ENCODE measurements at places on chromosomes 6 and 20. TPM values are rescaled to one million over a fixed set of nuclear protein-coding genes. Genes with fewer than 3 reads are reported as not detected.

- no peak overlapping the region for H3K27ac ChIP-seq
- no peak overlapping the region for H3K4me3 ChIP-seq
- H3K4me1 ChIP-seq = no peaks in the 10 kb centered on the region
- DNase-seq = no peak
- H3K27me3 ChIP-seq = no peaks in the 10 kb centered on the region
- H3K36me3 ChIP-seq = no peaks in the 10 kb centered on the region
These were observed 119.5 kb downstream of the PHACTR3 start for GRCh38 chr20:59723607-59724456.

The GTSF1L gene
- not detected for total RNA-seq

The FAXC gene
- not detected for total RNA-seq

The SLC25A27 gene
- not detected for total RNA-seq

The MAS1 gene
- total RNA-seq = not detected

DNA sequence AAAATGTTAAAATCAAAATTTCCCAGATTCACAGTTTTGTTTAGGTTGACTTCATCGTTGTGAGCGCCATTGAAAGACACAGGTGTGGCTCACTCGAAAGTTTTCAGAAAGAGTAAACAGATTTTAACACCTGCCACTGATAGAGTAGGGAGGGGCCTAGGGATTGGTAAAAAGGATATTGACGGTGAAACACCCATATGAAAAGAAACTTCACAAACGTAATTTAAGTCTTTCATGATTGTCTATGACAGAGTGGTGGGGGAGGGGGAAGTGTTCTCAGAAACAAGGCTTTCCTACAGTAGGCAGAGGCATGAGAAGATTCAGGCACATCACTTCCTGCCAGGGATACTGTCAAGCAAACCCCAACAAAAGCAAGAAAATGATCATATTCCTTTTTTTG lies 101.4 kb downstream of the PERP start:
- H3K27me3 ChIP-seq = peaks cover 2% of the 10 kb centered on the region
- H3K4me3 ChIP-seq = no peak overlapping the region
- H3K27ac ChIP-seq = no peak overlapping the region

- H3K27ac ChIP-seq = peak overlapping the region; percentile 27
- H3K27me3 ChIP-seq = no peaks in the 10 kb centered on the region
- DNase-seq = no peak
- H3K36me3 ChIP-seq = peaks cover 59% of the 10 kb centered on the region
- H3K4me3 ChIP-seq = no peak overlapping the region
- H3K4me1 ChIP-seq = peaks cover 11% of the 10 kb centered on the region
These were observed 15.6 kb downstream of the ADA start for GRCh38 chr20:44635877-44636276.

DNA sequence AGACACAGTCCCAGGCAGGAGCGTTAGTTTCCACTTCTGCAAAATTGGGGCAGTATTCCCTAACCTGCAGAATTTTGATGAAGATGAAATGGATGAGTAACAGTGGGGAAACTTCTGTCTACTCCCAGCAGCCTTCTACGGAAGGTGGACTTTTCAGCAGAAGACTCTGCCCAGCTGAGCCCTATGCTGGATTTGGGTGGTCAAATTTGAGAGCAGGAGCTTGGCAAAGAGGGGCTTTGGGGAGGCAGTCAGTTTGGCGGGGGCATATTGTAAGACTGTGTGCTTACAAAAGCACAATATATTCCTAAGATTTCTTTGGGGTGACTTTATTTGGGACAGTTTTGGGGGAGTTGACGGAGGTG lies 5.4 kb upstream of the SDCBP2 start:
- H3K4me3 ChIP-seq = no peak overlapping the region
- DNase-seq = no peak
- peaks cover 24% of the 10 kb centered on the region for H3K36me3 ChIP-seq
- peaks cover 46% of the 10 kb centered on the region for H3K4me1 ChIP-seq
- H3K27me3 ChIP-seq = no peaks in the 10 kb centered on the region

- H3K4me3 ChIP-seq = no peak overlapping the region
- no peaks in the 10 kb centered on the region for H3K36me3 ChIP-seq
- H3K27ac ChIP-seq = no peak overlapping the region
- H3K4me1 ChIP-seq = no peaks in the 10 kb centered on the region
These were observed 16.3 kb downstream of the GATA5 start for GRCh38 chr20:62459488-62459887.

The RNASET2 gene
- 101 TPM for total RNA-seq

GRCh38 chr6:129393654-129394053 lies 316.3 kb downstream of the ARHGAP18 start:
- no peaks in the 10 kb centered on the region for H3K4me1 ChIP-seq
- peaks cover 9% of the 10 kb centered on the region for H3K27me3 ChIP-seq
- H3K36me3 ChIP-seq = no peaks in the 10 kb centered on the region
- H3K27ac ChIP-seq = no peak overlapping the region
- no peak for DNase-seq

- peaks cover 17% of the 10 kb centered on the region for H3K27me3 ChIP-seq
- no peak overlapping the region for H3K4me3 ChIP-seq
These were observed 59.5 kb downstream of the BMP6 start for GRCh38 chr6:7785243-7786035.

The SSTR4 gene
- not detected for total RNA-seq

GRCh38 chr6:2921520-2922115 lies 18.5 kb upstream of the SERPINB9 start:
- DNase-seq = no peak
- H3K27ac ChIP-seq = no peak overlapping the region
- H3K27me3 ChIP-seq = peaks cover 10% of the 10 kb centered on the region
- peaks cover 23% of the 10 kb centered on the region for H3K4me1 ChIP-seq
- no peaks in the 10 kb centered on the region for H3K36me3 ChIP-seq
- H3K4me3 ChIP-seq = no peak overlapping the region

The MUC22 gene
- not detected for total RNA-seq

DNA sequence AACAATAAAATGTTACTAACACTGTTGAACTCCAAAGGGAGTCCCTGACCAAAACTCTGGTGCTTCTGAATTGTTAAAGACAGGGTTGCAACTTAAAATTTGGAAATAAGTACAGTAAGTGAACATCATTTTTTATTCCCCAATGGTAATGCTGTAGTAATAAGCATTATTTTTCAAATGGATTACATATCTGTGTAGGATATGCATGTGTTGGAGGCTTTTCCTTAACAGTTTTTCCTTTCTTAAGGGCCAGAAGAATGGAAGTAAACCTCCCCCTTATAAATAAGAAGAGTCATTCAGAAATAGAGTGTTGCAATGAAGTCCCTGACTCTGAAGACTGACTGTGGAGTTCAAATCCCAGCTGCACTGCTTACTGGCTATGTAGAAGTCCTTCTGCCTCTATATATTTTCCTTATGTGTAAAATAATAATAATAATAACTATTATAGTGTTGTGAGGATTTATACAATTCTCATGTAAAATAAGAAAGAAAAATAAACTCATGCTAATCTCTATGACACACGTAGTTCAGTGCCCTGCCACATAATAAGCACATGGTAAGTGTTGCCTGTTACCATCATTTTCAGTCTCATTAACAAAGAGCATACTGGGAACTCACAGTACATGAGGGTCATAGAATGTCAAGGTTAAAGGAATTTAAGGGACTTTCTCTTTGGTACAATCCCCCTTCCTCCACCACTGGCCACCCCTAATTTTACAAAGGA lies 129.8 kb upstream of the SMLR1 start:
- peak overlapping the region; percentile 78 for H3K27ac ChIP-seq
- H3K36me3 ChIP-seq = peaks cover 21% of the 10 kb centered on the region
- H3K4me3 ChIP-seq = no peak overlapping the region
- no peaks in the 10 kb centered on the region for H3K27me3 ChIP-seq
- no peak for DNase-seq

- H3K27ac ChIP-seq = no peak overlapping the region
- no peaks in the 10 kb centered on the region for H3K4me1 ChIP-seq
- DNase-seq = no peak
- no peaks in the 10 kb centered on the region for H3K27me3 ChIP-seq
- H3K4me3 ChIP-seq = no peak overlapping the region
These were observed 283.9 kb downstream of the SMOC2 start for GRCh38 chr6:168724669-168725570.

DNA sequence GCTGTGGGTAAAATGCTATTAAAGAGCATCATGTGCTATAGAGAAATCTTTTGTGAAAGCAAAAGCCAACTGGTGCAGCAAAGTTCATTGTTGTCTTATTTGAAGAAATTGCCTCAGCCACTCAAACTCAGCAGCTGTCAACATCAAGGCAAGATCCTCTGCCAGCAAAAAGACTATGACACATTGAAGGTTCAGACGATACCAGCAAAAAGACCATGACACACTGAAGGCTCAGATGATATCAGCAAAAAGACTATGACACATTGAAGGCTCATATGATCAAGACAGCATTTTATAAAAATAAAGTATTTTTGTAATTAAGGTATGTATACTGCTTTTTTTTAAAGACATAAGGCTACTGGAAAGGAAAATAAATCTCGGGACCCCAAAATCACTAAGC lies 118.4 kb upstream of the RUNX2 start:
- no peak for DNase-seq
- peaks cover 21% of the 10 kb centered on the region for H3K36me3 ChIP-seq
- H3K4me1 ChIP-seq = peaks cover 15% of the 10 kb centered on the region
- no peak overlapping the region for H3K27ac ChIP-seq
- H3K4me3 ChIP-seq = no peak overlapping the region
- no peaks in the 10 kb centered on the region for H3K27me3 ChIP-seq

GRCh38 chr6:17967668-17968518 lies 19.5 kb downstream of the KIF13A start:
- DNase-seq = no peak
- H3K4me1 ChIP-seq = no peaks in the 10 kb centered on the region
- no peak overlapping the region for H3K4me3 ChIP-seq
- no peak overlapping the region for H3K27ac ChIP-seq

The SRC gene
- 2.6 TPM for total RNA-seq

The LST1 gene
- 36.8 TPM for total RNA-seq

- no peak for DNase-seq
- peaks cover 35% of the 10 kb centered on the region for H3K27me3 ChIP-seq
- no peak within 1 kb of the TSS for H3K4me3 ChIP-seq
- peaks cover 2% of the 10 kb centered on the region for H3K4me1 ChIP-seq
These were observed at the start of gene PRSS35 for GRCh38 chr6:83511901-83512681. TSS of gene PRSS35 (plus strand) at chr6:83512534. CDS start at chr6:83523442, 10,908 bp downstream.

The DLGAP4 gene
- total RNA-seq = 29.5 TPM

- peaks cover 2% of the 10 kb centered on the region for H3K4me1 ChIP-seq
- peaks cover 54% of the 10 kb centered on the region for H3K36me3 ChIP-seq
- H3K27me3 ChIP-seq = no peaks in the 10 kb centered on the region
- no peak overlapping the region for H3K4me3 ChIP-seq
These were observed 35.3 kb downstream of the TMEM181 start for GRCh38 chr6:158595223-158595622.

- H3K27me3 ChIP-seq = peaks cover 27% of the 10 kb centered on the region
- H3K4me1 ChIP-seq = no peaks in the 10 kb centered on the region
- DNase-seq = no peak
- H3K4me3 ChIP-seq = no peak overlapping the region
- H3K36me3 ChIP-seq = no peaks in the 10 kb centered on the region
These were observed 180.1 kb upstream of the PDE10A start for GRCh38 chr6:165843121-165843520.

The BHLHE23 gene
- not detected for total RNA-seq

- H3K36me3 ChIP-seq = no peaks in the 10 kb centered on the region
- no peaks in the 10 kb centered on the region for H3K4me1 ChIP-seq
- no peak within 1 kb of the TSS for H3K27ac ChIP-seq
- no peak within 1 kb of the TSS for H3K4me3 ChIP-seq
- H3K27me3 ChIP-seq = peaks cover 42% of the 10 kb centered on the region
These were observed at the start of gene HS3ST5 for GRCh38 chr6:114342826-114343781. TSS of gene HS3ST5 (minus strand) at chr6:114343023. CDS start at chr6:114062845, 280,178 bp downstream.

The DYNLT1 gene
- 102 TPM for total RNA-seq

- H3K4me3 ChIP-seq = no peak overlapping the region
- peaks cover 2% of the 10 kb centered on the region for H3K27me3 ChIP-seq
- no peak for DNase-seq
- H3K4me1 ChIP-seq = no peaks in the 10 kb centered on the region
- peaks cover 3% of the 10 kb centered on the region for H3K36me3 ChIP-seq
These were observed 129.5 kb upstream of the SULF2 start for GRCh38 chr20:47914792-47915191.

GRCh38 chr20:50898475-50898874 lies 32.8 kb downstream of the ADNP start:
- no peak for DNase-seq
- H3K27me3 ChIP-seq = no peaks in the 10 kb centered on the region
- H3K27ac ChIP-seq = no peak overlapping the region
- H3K4me1 ChIP-seq = peaks cover 11% of the 10 kb centered on the region
- H3K4me3 ChIP-seq = no peak overlapping the region
- peaks cover 51% of the 10 kb centered on the region for H3K36me3 ChIP-seq

The PYGB gene
- 28.7 TPM for total RNA-seq

- H3K36me3 ChIP-seq = no peaks in the 10 kb centered on the region
- peaks cover 8% of the 10 kb centered on the region for H3K4me1 ChIP-seq
- H3K27me3 ChIP-seq = peaks cover 7% of the 10 kb centered on the region
These were observed 88.3 kb downstream of the CEBPB start for GRCh38 chr20:50278684-50279531.

DNA sequence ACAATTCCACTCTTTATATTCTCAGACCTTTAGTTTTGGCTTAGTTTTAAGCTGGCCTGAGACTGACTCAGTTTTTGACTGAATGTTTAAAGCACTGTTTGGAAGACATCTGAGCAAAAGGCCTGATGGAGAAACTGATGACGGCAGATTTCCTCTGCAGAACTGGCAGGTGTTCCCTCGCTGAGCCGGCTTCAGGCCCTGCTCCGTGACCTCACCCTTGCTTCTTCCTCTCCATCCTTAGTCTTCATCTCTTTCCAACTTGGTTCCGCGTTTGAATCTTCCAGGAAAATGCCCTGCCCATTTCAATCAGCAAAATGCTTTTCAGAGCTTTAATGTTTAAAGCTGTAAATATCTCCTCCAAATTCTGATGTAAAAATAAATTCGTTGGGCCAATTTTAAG lies 6.6 kb downstream of the NKX2-4 start:
- peaks cover 44% of the 10 kb centered on the region for H3K36me3 ChIP-seq
- H3K4me3 ChIP-seq = no peak overlapping the region
- DNase-seq = no peak
- H3K4me1 ChIP-seq = peaks cover 29% of the 10 kb centered on the region
- H3K27ac ChIP-seq = no peak overlapping the region

- peaks cover 2% of the 10 kb centered on the region for H3K4me1 ChIP-seq
- peak overlapping the region; percentile 65 for H3K27ac ChIP-seq
- peak; percentile 45 for DNase-seq
- H3K27me3 ChIP-seq = no peaks in the 10 kb centered on the region
These were observed 60.3 kb downstream of the VTA1 start for GRCh38 chr6:142207265-142207877.

DNA sequence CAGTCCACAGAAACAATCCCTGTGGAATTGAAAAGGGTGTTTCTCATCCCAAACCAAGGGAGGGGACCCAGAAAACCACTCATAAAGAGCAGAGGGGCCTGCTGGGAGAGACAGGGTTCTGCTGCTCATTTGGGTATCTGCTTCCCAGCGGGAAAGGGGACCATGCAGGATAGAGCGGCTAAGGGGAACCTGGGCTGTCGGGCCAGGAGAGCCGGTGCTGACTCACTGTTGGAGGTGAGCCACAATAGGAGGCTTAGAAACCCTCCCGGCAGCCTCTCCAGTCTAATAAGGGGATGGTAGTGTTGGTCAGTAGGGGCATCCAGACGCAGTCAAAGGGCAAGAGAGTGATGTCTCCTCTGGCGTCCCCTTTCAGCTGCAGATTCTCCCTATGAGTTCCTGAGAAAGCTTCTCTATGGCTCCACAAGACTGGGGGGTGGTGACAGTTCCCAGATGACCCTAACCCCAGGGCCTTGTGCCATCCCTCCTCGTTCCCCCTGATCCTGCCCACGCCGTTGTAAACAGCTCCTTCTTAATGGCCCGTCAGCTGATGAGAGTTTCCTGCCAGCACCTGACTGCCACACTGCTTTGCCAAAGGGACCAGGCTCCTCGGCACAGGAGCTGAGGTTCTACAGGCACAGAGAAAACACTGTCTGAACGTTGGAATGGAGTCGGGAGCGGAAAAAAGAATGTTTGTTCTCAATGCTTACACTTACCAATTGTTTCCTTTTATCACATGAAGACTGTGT lies 646.1 kb upstream of the DEFB115 start:
- no peaks in the 10 kb centered on the region for H3K27me3 ChIP-seq
- H3K27ac ChIP-seq = no peak overlapping the region
- no peak overlapping the region for H3K4me3 ChIP-seq
- no peak for DNase-seq

The CCN2 gene
- total RNA-seq = not detected
